ENCODE measurements at places on chromosomes 6 and 20.

GRCh38 chr6:36373368-36374019 is 14.0 kb downstream of the ETV7 start:
- no peak for DNase-seq

DNA sequence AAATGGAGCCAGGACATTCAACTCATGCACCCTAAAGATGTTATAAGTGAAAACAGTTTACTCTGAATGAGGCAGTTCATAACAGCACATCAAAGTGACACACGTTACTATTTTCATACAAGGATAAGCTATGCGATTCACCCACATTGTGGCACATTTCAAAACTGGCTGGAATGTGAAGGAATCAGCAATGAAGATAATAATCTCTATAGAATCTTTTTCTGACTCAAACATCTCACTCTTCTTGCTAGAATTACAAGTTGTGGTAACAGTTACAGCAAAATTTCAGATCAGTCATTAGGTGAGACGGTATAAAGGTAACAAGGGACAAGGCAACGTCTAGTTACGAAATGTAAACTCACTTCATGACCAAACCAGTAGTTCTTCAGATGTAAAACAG is 17.5 kb downstream of the TMEM244 start:
- no peak for DNase-seq

GRCh38 chr6:157647261-157647915 is 175.7 kb upstream of the SNX9 start:
- no peak for DNase-seq

GRCh38 chr6:47631797-47632196 is 66.6 kb upstream of the ADGRF4 start:
- DNase-seq = no peak

- no peak for DNase-seq
Observed at GRCh38 chr20:58854638-58855471, 2.3 kb downstream of the GNAS start.

DNA sequence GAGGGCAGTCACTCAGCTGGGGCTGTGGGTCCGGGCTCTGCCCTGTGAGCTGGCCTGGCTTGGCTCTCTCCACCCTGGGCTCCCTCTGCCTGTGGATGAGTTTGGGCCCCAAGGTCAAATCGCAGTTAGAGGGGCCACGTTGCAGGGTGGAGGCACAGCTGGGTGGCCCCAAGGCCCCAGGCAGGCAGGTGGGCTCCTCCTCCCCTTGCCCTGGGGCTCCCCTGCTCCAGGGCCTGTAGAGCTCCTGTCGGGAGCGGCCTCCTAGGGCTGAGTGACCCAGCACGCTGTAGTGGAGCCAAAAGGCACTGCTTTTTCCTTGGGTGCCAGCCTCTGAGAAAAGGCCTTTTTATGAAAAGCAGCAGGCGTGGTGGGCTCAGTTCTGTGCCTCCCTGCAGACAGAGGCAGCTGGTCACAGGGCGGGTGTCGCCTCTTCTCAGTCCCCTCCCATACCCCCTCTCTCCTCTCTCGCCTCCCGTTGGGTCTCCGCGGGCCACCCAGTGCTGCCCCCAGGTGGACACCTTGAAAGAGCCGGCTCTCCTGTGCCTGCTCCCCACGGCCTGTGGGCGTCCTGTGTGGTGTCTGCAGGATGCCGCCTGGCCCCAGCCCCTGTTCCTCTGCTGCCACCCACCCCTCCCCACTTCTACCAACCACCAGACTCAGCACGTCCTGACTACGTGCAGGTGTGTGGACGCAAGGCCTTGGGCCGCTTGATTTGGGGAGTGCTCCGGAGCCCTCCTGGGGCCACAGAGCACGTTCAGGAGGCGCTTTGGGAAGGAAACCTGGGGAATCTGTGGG is 13.2 kb downstream of the SS18L1 start:
- DNase-seq = peak; percentile 48

DNA sequence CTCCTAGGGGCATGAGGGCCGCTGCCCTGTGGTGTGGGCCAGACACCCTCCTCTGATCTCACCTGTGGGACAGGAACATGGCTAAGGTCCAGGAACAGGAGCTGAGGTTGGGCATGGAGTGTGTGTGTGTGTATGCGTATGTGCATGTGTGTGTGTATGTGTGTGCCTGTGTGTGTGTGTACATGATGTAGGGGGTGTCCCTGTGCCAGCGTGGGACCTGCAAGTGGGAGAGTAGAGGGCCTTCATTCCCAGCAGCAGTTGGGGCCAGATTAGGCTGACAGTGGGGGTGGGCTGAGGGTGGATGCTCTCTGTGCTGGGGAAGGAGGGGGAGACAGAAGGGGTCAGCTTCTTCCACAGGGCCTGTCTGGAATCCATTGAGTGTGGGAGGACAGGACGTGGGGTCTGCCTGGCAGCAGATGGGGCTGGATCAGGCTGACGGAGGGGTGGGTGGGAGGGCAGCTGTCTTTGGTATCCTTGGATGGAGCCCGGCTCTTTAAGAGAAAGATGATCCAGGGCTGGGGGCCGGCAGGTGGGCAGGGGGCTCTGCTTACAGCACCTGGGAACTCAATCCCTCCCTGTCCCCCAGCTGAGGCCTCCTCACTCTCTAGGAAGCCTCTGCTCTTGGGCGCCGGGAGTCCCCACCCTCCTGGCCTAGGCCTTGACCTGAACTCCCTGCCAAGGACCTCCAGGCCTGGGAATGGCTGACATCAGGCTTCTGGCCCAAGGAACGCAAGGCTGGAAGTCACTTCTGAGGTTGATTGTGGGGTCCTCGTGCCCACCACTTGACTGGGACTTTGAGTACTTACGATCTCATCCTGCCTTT is 44.0 kb downstream of the SPDEF start:
- DNase-seq = no peak

- DNase-seq = no peak
Observed at GRCh38 chr6:145028144-145028818, 707.0 kb downstream of the EPM2A start.

DNA sequence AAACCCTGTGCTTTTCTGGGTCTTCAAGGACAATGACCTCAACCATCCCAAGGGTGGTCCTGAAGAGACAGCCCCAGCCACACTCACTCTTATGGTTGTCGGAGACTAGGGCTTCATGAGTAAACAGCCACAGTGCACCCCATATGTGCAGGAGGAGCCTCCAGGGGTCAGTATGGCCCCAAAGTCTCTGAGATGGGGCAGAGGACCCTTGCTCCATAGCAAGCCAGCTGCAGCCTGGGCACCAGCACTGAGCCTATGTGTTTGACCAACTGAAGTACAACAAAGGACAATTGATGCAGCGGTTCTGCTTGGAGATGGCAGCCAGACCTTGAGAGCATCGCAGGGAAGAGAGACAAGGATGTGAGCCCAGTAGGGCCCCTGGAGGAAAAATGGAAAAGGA is 112.2 kb downstream of the LRFN2 start:
- DNase-seq = no peak

DNA sequence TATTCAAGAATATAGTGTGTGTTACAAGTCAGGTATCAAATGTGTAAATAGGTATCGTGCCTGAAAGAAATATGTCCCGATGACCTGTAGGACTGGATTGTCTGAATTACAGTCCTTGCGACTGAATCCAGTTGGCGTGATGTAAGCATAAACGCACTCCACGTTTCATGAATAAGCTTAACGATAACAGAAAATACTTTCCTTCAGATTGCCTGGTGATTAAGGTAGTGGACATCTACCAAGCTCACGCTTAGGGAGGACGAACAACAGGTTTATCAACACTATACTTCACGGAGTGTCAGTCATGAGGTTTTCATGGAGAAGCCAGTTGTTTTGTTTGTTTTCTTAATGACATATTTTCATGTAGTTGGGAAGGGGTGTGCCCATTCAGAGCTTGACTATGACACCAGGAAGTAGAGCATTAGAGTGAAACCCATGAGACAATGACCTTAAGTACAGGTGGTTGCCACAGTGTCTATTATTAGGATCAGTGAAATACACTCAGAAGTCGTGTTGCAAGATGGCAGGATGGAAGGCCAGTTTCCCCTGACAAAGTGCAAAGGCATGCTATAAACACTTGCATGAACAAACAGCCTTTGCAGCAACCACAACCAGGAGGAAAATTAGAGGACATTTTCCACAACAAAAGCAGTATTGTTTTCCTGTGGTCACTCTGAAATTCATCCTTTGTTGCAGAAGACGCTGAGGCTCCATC is 305.8 kb upstream of the PRDM1 start:
- no peak for DNase-seq

DNA sequence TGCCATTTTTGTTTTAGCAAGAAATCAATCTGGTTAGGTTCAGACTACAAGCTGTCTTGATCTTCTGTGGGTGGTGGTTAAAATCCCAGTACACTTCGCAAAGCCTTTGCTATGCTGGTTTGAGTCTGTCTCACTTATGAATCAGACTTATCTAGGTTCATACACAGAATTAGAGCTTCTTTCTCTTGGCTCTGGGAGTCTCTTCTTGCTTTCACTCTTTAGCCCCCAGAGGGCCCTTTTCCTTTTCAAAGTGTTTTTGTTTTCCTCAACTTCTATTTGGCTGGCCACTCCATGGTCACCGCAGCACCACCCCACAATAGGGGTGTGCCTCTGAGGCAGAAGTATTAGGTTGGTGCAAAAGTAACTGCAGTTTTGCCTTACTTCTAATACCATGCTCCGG is 21.3 kb downstream of the ECI2 start:
- DNase-seq = no peak

DNA sequence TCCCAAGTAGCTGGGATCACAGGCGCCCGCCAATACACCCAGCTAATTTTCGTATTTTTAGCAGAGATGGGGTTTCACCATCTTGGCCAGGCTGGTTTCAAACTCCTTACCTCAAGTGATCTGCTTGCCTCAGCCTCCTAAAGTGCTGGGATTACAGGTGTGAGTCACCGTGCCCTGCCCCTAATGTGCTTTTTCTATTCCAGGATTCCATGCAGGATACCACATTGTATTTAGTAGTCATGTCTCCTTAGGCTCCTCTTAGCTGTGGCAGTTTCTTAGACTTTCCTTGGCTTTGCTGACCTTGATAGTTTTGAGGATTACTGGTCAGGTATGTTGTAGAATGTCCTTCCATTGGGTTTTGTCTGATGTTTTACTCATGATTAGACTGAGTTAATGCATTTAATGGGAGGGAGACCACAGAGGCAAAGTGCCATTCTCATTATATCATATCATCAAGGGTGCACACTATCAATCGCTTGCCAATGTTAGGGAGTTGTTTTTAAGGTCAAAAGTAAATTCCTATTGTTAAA is 39.6 kb upstream of the TNFAIP3 start:
- DNase-seq = no peak

GRCh38 chr6:140427842-140428241 is 1053.4 kb upstream of the CITED2 start:
- DNase-seq = no peak

DNA sequence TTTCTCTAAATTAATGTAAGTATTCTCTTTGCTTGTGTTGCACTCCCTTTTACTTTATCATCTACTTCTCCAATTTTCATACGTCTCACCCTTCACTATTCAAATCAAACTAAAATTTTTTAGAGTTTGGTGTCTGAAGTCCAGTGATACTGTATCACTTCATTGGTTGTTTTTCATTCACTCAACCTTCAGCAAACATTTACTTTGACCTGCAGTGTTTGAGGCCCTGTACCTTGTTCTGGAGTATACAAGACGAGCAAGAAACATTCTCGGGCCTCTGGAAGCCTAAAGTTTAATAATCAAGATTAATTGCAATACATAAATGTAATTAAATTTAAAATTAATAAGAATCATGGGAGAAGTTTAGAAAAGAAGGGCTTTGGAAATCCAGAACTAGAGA is 64.6 kb downstream of the SCAF8 start:
- DNase-seq = no peak

GRCh38 chr6:66948106-66948505 is 1241.1 kb upstream of the EYS start:
- DNase-seq = no peak

DNA sequence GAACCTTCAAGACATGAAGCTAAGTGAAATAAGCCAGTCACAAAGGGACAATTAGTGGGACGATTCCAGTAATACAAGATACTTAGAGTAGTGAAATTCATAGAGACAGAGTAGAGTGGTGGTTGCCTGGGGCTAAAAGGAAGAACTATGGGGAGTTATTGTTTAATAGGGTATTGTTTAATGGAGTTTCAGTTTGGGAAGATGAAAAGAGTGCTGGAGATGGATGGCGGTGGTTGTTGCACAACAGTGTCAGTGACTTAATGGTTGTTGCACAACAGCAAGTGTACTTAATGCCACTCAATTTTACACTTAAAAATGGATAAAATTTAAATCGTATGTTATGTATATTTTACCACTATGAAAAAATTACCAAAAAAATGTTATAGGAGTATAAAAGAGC is 209.7 kb upstream of the TENT5A start:
- no peak for DNase-seq
